ENCODE measurements at places on chromosomes 5 and 9. TPM values are rescaled to one million over a fixed set of nuclear protein-coding genes. Genes with fewer than 3 reads are reported as not detected.

Gene KCNIP1
- not detected for total RNA-seq

Gene ARSI
- 2.3 TPM for total RNA-seq

Gene ZBED3
- total RNA-seq, result under 0.01 TPM

Gene PCDHGB2
- 1.6 TPM for total RNA-seq

Gene TMEM171
- total RNA-seq, result 5.1 TPM

All from smooth muscle cell of the coronary artery (primary cell).